ENCODE measurements at places on chromosomes 5 and 9.

DNA sequence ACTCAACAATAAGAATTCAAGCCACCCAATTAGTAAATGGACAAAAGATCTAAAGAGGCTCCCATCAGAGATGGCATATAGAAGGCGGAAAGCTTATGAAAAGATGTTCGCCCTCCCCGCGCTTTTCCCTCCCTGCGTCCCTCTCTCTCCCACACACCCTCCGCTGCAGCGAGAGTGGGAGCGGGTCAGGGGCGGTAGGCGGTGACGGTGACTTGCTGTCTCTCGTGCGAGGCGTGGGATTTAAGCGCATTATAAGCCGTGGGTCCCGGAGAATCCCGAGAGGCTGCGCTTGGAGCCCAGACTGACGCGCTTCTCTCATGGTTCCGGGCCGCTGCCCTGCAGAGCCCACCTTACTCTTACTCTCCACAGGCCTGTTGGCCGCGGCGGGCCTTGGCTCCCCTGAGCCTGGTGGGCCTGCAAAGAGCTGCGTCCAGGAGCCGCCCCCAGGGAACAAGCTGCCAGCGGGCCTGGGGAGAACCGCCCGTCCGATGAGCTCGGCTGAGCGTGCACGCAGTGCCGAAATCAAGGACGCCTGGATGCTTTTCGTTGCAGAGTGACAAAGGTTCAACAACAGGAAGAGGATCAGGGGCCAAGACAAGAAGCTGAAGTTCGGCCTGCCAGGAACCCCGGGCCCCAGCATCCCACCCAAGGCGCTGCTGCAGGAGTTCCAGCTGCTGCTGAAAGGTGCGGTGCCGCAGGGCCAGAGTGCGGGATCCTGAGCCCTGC lies 42.6 kb upstream of the BICD2 start:
- DNase-seq = no peak

GRCh38 chr9:91899219-91899563 lies 50.8 kb downstream of the ROR2 start:
- DNase-seq = no peak

GRCh38 chr5:58012102-58012501 lies 447.8 kb downstream of the PLK2 start:
- DNase-seq = no peak

GRCh38 chr9:93143830-93144530 lies 9.9 kb upstream of the NINJ1 start:
- no peak for DNase-seq

DNA sequence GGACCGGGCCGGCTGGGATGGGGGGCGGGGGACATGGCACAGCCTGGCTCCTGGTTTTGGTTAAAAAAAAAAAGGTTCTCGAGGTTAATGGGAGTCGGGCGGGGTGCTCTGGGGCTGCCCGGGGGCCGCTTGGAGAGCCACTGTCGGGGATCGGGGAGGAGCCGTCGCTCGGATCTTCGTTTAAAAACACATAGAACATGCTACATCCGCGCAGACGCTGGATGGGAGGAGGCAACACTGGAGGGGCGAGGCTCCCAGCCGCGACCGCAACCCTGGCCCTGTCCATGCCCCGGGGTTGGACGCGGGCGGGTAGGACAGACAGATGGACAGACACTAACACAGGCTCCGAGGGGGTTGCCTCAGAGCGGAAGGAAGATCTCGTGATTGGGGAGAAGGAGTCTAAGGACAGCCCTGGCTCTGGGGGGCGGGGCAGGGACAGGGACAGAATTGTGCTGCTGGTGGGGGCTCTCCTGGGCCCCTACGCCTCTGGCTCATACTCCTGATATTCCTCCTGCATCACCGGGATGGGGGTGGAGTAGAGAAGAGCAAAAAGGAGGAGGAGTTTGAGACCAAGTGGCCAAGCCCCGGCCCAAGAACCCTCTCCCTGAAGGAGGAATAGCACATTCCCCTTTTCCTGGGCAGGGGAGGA lies 9.9 kb downstream of the SNCB start:
- no peak for DNase-seq

DNA sequence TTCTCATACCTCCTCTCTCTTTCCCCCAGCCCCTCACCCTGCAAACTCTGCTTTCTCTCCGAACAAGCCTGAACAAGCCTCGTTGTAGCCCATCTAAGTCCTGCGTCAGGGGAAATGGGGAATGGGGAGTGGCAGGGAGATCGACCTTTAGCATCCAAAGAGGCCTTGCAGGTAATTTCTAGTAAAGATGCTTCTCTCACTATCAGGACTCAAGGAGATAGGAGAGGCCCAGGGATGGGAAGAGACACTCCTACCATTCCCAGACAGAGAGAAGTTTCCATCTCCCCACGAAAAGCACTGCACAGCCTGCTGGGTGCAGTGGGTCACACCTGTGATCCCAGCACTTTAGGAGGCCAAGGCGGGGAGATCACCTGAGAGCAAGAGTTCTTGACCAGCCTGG lies 44.4 kb upstream of the CTNNA1 start:
- DNase-seq = no peak

GRCh38 chr5:151219138-151219537 lies 4.8 kb downstream of the CCDC69 start:
- DNase-seq = no peak

- DNase-seq = no peak
Measured at GRCh38 chr5:181173420-181174342, 26.3 kb downstream of the OR2V2 start.

DNA sequence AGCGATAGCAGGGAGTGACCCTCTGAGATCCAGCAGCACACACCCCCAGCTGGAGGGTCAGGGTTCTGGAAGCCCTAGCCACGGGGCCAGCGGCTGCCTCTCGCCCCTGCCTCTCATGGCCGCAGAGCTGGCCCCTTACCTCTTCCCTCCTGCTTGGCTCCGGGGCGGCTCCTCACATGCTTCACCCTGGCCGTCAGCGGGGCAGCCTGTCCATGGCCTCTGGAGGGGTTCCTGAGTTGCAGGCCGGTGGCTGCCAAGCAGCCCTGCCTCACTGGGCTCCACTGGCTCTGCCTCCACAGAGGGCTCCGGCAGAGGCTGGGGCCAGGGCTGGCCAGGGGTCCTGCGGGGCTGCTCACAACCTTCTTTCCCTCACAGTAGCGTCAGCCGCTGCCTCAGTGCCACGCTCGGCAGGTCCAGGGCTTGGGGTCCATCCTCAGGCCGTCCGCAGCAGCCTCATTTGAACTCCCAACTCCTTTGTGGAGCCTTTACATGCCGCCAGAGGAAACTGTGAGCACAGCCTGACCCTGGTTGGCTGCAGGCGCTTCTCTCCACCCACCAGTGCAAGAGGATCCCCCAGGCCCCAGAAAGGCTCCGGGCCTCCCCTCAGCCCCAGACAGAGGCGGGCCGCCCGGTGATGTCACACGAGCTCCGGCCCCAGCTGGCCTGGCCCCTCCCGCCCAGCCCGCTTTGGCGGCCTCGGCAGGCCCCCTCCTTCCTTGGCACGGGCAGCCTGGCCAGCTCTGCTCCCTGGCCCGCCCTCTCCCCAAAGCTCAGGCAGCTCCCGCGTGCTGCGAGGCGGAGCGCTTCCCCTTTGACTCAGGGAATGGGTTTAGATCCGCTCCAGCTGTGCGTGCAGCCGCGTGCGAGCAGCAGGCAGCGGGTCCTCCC lies at the start of gene ANGPTL2:
Gene ANGPTL2, minus strand, starts transcription at position 460 of the 888 bp plus-strand sequence. CDS start 13,904 bp downstream, outside the sequence.
- peak; percentile 78 for DNase-seq

- DNase-seq = no peak
Measured at GRCh38 chr9:17578577-17578910, 322 bp upstream of the SH3GL2 start.

- DNase-seq = peak; percentile 12
Measured at GRCh38 chr5:18305288-18305924, 671.1 kb downstream of the TAF11L14 start.

DNA sequence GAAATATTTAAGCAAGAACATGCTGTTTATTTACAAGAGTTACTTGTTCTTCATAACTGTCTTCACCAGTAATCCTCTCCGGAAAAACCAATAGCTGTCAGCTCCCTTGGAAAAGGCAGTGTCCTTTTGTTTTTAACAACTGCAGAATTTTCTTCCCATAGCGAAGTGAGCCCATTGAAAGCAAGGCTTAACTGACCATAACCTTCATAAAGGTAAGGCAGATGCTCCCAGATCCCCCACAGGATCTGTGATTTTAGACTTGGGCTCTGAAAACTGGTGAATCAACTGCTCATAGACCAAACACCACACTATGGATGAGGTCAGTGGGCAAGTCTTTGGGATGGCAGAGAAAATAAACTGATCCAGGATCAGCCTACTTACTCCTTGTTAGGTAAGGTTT lies 155.0 kb downstream of the GLIS3 start:
- DNase-seq = no peak

DNA sequence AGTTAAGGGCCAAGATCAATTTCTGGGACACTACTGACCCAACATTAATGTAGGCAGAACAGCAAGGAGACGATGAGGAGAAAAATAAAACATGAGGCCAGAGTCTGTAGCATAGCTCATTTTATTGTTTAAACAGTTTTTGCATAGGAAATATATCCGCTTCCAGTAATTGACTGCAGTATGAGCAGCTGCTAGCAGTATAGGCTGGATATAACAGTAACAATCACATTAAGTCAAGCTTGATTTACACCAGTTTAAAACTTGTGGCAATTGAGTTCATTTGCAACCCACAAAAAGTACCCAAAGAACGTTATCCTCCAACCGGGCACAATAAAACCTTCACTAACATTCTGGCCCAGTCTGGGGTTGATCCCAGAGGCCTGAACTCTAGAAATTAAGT lies 232.2 kb downstream of the NFIB start:
- DNase-seq = no peak

DNA sequence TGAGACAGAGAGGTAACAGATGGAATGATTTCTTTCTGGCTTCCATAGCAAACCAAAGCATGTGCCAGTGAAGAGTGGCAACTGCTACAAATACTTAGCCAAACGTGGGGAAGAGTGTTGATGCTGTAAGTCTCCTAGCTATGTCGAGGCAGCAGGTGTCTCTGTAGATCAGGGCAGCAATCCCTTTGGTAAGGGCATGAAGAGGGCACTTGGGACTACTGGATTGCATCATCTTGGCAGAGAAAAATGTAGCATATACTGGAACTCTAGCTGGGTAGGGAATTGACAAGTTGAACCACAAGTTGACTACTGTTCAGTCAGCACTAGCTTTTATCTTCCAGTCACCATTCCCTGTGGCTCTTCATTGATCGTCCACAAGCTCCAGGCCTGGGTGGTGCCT lies 75.8 kb downstream of the GHR start:
- DNase-seq = no peak

DNA sequence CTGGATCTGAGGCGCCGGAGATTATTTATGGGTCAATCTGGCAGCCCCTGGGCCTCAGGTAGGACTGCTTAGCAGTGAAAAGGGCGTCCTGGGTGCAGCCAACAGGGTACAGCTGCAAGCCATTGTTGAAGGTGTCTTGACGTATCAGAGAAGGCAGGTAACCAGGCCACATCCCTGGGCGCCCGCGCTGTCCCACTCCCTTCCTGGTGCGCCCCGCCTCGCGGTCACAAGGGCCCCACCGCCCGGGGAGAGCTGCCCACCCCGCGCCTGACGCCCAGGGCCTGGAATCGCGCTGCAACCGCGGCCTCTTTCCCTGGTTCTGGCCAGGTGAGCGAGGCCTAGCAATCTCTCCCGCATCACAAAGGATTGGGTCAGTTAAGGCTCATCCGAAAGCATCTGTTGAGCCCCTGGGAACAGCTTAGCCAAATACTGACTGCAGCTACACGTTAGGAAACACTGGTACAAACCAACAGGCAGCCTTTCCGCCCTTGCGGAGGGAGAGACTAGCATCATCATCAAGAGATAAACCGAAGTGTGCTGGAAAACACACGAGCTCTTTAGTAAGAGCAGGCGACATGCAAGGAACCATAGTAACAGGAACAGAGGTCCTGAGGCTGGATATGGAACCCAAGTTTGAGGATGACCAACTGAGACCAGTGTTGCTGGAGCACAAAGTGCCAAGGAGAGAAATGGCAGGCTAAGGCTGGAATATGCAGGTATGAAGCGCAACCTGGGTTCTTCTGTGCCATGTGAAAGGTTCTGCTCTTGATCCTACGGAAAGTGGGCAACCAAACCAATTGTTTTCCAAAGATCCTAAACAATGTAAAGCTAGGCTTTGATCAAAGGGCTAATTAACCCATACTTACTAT lies 3.6 kb downstream of the RPS23 start:
- DNase-seq = no peak

- no peak for DNase-seq
Measured at GRCh38 chr9:108618906-108619550, 236.8 kb downstream of the ACTL7B start.

- no peak for DNase-seq
Measured at GRCh38 chr5:43616535-43616934, 13.6 kb downstream of the NNT start.

GRCh38 chr9:108417726-108418125 lies 438.1 kb downstream of the ACTL7B start:
- no peak for DNase-seq

- DNase-seq = no peak
Measured at GRCh38 chr5:135013947-135014570, 20.0 kb downstream of the PITX1 start.

DNA sequence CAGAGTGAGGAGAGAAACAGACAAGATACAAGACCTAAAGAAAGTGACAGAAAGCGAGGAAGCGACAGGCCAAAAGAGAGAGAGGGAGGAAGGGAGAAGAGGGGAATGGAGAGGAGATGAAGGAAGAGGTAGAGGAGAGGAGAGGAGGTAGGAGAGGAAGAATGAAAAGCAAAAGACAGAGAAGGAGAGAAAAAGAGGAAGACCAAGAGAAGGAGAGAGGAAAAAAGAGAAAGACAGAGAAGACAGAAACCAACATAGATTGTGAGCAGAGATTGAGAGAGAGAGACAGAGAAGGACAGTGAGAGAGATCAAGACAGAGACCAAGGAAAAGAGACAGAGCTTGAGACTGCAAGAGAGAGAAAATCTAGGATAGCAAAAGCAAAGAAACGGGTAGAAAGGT lies 58.6 kb upstream of the FNIP1 start:
- no peak for DNase-seq

- no peak for DNase-seq
Measured at GRCh38 chr5:82152978-82153481, 125.1 kb downstream of the RPS23 start.

GRCh38 chr5:109455598-109456096 lies 45.9 kb upstream of the PJA2 start:
- peak; percentile 18 for DNase-seq

GRCh38 chr9:121354141-121354540 lies 15.9 kb downstream of the STOM start:
- no peak for DNase-seq

- DNase-seq = no peak
Measured at GRCh38 chr9:22073349-22073748, 64.2 kb upstream of the CDKN2B start.

- DNase-seq = no peak
Measured at GRCh38 chr9:103362986-103363385, 367.9 kb downstream of the CYLC2 start.

DNA sequence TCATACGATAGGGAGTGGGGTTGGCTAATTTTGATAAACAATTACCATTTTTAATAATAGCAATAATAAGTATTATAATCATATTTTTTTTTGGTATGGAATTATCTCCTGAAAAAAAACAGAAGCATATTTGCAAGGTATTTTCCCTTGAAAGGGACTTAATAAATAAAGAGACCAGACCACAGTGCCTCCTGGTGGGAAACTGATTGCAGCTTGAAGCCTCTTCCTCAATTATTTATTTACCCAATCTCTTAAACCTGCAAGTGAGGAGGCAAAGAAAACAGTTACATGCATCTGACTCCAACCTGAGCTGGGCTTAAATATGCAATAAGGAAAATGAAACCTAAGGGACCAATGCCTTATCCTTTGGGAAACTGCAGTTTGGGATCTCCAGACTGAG lies 388.1 kb upstream of the ACO1 start:
- no peak for DNase-seq

GRCh38 chr5:132771503-132771998 lies 5.5 kb downstream of the SEPTIN8 start:
- no peak for DNase-seq

GRCh38 chr9:132481053-132481849 lies 71.2 kb downstream of the CFAP77 start:
- DNase-seq = no peak

GRCh38 chr9:75636427-75637045 lies 253.9 kb upstream of the PCSK5 start:
- DNase-seq = no peak
